ENCODE measurements at places on chromosomes 2 and 18. TPM values are rescaled to one million over a fixed set of nuclear protein-coding genes. Genes with fewer than 3 reads are reported as not detected.

The EIPR1 gene
- 43.2 TPM for total RNA-seq

The FMNL2 gene
- 16.3 TPM for total RNA-seq

The KCNG2 gene
- not detected for total RNA-seq

The GKN2 gene
- 3.5 TPM for total RNA-seq

The THOC1 gene
- 22.4 TPM for total RNA-seq

The MYO5B gene
- 11.8 TPM for total RNA-seq

The SCN3A gene
- total RNA-seq: not detected

The KCNIP3 gene
- 1.7 TPM for total RNA-seq

The ABHD1 gene
- total RNA-seq: 1.3 TPM

The POU3F3 gene
- not detected for total RNA-seq

The TUBA3D gene
- total RNA-seq: not detected

The CIB4 gene
- total RNA-seq: 0.28 TPM

The SLC30A3 gene
- 3.8 TPM for total RNA-seq

The MRPL53 gene
- 152 TPM for total RNA-seq

The FBXO15 gene
- total RNA-seq: 1.6 TPM

The MYOM1 gene
- 0.25 TPM for total RNA-seq

The NR4A2 gene
- 2.4 TPM for total RNA-seq

The HOXD13 gene
- total RNA-seq: 0.15 TPM

The GALR1 gene
- not detected for total RNA-seq

The LINC00305 gene
- not detected for total RNA-seq

The DSG1 gene
- not detected for total RNA-seq

The CPLX4 gene
- total RNA-seq: not detected

The KIAA2012 gene
- not detected for total RNA-seq

The SP140 gene
- not detected for total RNA-seq

The TPGS2 gene
- total RNA-seq: 92.7 TPM

The CRYBA2 gene
- not detected for total RNA-seq

The RSAD2 gene
- total RNA-seq: 0.19 TPM

The TTL gene
- total RNA-seq: 41.5 TPM

The KYNU gene
- total RNA-seq: 270 TPM

The PPP1R1C gene
- total RNA-seq: 3.3 TPM

The PIGN gene
- total RNA-seq: 8.8 TPM

All from A549 treated with RU486 at 1 μM for 4 hours (cell line).